ENCODE measurements at places on chromosomes 1 and 21. TPM values are rescaled to one million over a fixed set of nuclear protein-coding genes. Genes with fewer than 3 reads are reported as not detected.

Gene GSTM2
- total RNA-seq, result 86.2 TPM

- no peak for DNase-seq
Measured at GRCh38 chr1:238488401-238488800, 597.7 kb upstream of the ZP4 start.

Gene SHE
- total RNA-seq, result 19.4 TPM

DNA sequence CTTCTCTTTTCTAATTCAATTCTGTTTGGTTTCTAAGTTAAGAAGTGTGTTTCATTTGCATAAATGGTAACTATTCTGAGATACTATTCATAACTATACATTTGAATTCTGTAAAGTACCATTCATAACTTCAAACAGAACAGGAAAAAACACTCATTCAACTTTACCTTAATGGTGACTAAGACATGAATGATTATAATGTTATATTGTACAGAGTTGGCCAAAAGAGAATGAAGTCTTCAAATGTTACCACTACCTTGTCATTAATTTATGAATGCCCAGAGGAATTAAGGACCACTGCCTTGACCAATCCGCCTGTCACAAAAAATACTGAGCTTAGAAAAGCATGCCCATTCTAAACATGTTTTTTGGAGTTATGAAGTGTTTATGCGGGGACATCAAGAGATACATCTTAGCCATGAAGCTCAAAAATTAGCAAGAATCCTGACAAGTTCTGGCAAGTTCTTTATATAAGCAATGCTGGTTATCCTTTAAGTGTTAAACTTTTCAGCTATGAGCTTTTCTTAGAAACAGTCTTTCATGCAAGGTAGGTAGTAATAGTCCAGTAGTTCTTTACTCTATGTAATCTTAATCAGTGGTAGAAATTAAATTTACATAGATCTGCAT is 7.9 kb downstream of the WASF2 start:
- no peak for DNase-seq

GRCh38 chr1:26005434-26006105 is 7.7 kb upstream of the PAFAH2 start:
- no peak for DNase-seq

Data from heart left ventricle (tissue), 16 donors.